ENCODE measurements at places on chromosomes 5 and 9.
A peak's percentile ranks its signal among the peaks of the same experiment; 100 is the strongest.

DNA sequence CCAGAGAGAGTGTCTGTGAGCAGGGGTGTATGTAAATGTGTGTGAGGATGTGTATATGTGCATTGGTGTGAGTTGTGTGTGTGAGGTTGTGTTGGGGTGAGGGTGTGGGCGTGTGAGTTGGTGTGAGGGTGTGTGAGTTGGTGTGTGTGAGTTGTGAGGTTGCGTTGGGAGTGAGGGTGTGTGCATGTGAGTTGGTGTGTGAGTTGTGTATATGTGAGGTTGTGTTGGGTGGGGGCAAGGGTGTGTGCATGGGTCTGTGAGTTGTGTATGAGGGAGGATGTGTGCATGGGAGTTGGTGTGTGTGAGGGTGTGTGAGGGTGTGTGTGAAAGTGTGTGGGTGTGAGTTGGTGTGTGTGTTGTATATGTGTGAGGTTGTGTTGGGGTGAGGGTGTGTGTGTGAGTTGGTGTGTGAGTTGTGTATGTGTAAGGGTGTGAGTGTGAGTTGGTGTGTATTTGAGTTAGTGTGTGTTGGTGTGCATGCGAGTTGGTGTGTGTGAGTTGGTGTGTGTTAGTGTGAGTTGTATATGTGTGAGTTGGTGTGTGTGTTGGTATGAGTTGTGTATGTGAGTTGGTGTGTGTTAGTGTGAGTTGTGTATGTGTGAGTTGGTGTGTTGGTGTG is 161.6 kb upstream of the IER5L start:
- no peak for DNase-seq

GRCh38 chr5:111680737-111681413 is 76.1 kb downstream of the NREP start:
- peak; percentile 82 for DNase-seq

DNA sequence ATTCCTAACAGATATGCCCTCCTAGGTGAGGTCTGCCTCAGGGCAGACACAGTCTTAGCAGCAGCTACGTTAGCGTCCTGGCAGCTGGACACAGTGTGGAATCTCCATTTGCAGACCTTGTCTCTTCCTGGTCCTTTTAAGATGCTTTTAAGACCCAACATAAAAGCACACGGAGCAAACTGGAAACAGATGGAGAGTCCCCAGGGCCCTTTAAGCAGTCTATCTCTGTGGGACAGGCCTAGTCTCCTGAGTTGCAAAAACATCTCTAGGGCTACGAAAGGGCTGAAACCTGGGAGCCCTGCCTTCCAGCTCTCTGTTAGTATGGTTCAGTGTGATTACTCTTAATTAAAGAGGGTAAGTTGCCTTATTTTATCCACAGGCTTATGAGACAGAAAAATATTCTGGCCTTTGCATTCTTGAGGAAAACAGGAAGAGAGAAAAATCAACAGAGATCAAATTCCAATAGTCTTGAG is 66.0 kb upstream of the GNA14 start:
- no peak for DNase-seq

DNA sequence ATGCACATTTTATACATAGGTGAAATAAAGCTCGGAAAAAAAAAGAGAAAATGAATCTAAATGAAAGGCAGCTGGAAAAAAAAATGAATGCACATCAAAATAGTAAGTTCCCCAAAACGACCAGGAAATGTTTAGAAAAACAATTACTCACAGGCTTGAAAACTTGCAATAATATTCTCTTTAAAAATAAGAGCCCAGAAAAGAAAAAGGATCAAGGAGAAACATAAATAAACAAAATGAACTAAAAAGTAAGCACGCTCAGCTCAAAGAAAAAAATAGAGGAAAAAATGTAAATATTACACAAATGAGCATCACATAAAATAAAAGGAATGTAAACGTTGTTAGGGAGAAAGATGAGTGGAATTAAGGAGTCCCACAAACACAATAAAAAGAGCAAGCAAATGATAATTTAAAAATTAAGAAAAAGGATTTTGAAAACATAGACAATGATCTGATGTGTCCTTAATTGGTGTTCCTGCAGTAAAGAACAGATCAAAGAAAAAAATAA is 54.2 kb downstream of the SLC27A6 start:
- DNase-seq: no peak

DNA sequence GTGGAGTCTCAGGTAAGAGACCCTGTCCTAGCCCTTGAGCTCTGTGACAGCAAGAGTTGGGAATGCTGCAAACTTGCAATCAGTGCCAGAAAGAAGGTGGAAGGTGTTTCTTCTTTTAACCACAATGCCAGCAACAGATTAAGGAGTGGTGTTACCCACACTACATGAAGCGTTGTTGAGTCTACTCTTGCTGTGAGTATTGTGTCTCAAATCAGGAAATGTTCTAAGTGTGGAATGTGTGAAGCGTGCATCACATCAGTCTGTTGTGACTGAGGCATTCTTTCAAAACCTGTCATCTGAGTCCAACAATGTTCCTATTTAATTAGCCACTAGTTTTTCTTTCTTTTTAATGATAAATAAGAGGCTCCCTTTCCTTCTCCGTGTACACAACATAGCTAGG is 2.9 kb upstream of the LURAP1L start:
- no peak for DNase-seq

- no peak for DNase-seq
Observed at GRCh38 chr5:149441986-149442385, 62.9 kb upstream of the IL17B start.

DNA sequence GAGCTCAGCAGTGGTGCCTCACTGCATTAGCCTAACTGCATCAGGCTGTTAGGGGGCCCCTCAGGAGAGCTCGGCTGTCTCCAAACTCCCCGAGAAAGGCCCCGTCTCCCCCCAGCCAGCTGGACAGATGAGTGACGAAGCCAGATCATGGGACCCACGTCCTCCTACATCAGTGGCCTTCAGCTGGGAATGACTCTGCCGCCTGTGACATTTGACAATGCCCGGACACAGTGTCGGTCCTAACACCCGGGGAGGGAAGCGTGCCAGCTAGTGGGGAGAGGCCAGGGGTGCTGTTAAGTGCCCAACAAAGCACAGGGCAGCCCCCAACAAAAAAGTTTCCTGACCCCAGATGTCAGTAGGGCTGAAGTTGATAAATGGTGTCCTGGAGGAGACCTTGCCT is 375.2 kb upstream of the IRX2 start:
- no peak for DNase-seq

DNA sequence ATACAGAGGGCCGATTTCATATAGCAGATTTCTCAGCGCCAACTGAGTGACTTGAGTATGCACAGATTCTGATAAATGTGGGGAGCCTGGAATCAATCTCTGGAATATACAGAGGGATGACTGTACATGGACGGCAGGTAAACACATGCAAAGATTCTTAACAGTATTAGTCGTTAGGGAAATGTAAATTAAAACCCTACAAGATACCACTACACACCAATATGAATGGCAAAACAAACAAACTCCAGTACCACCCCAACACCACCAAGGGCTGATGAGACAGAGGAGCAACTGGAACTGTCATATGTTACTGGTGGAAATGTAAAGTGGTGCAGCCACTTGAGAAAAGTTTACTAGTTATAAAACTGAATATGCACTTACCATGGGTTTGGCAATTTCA is 8.3 kb upstream of the FER start:
- no peak for DNase-seq

- no peak for DNase-seq
Observed at GRCh38 chr5:121873409-121873808, 21.7 kb downstream of the FTMT start.

- DNase-seq: no peak
Observed at GRCh38 chr5:147803926-147804325, 21.4 kb upstream of the JAKMIP2 start.

DNA sequence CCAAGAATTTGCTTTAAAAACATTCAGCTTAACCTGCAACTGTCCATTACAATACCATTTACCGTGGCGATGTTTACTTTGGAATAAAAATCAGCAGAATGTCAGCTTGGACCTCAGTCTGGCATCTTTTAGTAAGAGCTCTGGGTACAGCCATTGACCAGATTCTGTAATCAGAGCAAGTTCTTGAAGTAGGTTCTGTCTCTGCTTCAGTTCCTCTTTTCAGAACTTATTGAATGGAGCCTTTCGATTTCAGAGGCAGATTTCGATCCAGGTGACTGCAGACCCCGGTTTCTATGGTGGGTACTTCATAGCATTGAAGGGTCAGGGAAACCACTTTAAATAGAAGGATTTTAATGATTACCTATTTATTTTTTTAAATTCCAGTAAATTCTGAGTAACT is 53.4 kb upstream of the SV2C start:
- no peak for DNase-seq

- no peak for DNase-seq
Observed at GRCh38 chr5:158162026-158162425, 303.1 kb upstream of the CLINT1 start.

DNA sequence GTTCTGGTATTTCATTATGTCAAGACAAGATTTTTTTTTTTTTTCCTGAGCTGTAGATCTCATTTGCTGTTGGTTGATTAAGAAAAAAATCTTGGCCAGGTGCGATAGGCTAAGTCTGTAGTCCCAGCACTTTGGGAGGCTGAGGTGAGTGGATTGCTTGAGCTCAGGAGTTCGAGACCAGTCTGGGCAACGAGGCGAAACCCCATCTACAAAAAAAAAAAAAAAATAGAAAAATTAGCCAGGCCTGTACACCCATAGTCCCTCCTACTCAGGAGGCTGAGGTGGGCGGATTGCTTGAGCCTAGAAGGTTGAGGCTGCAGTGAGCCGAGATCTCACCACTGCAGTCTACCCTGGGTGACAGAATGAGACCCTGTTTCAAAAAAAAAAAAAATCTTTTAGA is 12.2 kb downstream of the CDC42SE2 start:
- DNase-seq: no peak

- DNase-seq: no peak
Observed at GRCh38 chr5:154309371-154309745, 118.8 kb downstream of the GALNT10 start.

DNA sequence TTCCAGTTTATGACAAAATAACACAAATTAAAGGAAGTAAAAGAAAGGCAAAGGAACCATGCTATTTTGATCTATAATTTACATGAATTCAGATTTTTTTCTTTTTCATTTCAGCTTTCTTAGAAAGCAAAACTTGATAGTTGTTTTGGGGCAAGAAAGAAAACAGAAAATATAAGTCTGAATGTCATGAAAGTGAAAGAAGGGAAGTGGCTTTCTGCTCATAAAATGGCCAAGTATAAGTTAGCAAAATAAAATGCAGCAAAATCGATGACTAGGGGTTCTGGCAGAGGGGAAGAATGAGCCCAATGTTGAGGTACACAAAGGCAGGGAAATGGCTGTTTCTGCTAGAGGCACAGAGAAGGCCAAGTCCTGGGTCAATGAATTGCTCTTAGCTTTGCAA is 3.0 kb upstream of the IFNW1 start:
- no peak for DNase-seq

DNA sequence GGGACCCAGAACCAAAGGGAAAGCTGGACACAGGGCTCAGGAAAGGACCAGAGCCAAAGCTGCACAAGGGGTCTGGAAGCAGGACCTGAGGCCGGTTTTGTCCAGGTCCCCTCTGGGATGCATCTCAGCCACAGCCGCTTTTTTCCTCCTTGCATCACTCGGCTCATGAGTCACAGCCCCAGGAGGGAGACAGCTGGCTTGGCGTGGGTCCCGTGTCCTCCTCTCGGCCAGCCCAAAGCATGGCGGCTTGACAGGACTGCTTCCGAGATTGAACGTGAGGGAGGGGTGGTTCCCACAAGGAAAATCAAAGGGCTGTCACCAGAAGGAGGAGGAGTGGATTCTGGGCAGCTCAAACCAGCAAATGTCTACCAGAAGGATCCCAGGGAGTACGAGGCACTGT is 56.7 kb upstream of the CPLX2 start:
- DNase-seq: no peak

GRCh38 chr9:81850724-81851123 is 77.5 kb upstream of the SPATA31D4 start:
- DNase-seq: no peak

- no peak for DNase-seq
Observed at GRCh38 chr9:136107155-136107952, 11.3 kb downstream of the TMEM250 start.

GRCh38 chr5:127801751-127802476 is 98.7 kb downstream of the CCDC192 start:
- no peak for DNase-seq

DNA sequence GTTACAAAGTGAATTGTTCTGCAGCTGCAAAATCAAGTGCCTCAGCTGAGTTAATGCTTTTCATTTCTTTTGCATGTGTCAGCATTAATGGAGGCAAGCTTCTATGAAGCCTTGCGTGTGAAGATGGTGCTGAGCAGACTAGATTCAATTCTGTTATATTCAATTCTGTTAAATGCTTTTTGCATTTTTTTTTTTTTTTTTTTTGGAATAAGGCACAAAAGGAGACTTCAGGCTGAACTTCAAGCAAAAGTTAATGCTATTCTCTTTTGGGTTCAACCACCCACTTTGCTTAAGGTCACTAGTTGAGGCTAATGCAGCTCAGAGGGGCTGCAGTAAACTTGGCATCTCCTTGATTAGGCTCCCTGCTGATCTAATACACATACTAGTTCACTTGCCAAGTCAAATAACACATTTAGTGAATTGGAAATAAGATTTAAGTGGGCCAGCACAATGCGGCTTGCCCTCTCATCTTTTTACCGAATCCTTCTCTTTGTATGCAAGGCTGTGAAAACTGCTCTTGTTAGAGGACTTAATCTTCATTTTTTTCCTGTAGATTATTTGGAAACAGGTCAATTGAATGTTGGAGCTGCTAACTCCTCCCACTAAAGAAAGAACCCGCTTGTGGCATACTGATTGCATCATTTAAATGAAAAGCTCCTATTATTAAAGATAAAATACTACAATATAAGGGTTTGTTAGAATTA is 1020.2 kb downstream of the NR2F1-AS1 start:
- peak; percentile 77 for DNase-seq

GRCh38 chr5:180050121-180050940 is 21.2 kb downstream of the RNF130 start:
- DNase-seq: no peak

DNA sequence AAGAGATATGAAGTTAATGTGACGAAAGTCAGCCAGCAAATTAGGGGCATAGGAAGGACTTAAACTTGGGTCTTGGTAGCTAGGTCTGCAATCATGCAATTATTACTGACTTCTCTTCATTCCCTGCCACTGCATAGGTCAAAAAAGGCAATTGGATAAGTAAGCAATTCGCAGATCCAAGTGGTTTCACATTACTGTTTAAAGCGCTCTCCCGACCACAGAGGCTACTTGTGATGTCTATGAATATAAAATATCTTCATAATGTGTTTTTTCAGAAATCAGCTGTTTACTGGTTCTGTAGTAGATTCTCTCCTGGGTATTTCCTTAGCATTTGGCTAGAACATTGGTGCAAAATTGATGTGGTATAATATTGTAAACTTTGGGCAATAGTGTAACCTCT is 174.7 kb upstream of the PTGER4 start:
- DNase-seq: no peak

Data from SK-N-MC (cell line).